Stimulated activated CD4-positive, alpha-beta T cell treated with anti-CD3 and anti-CD28 coated beads, Interleukin-1b, Interleukin-23, amount 100 ng/mL, for 24 hours (primary cell): ENCODE measurements at places on chromosomes 4 and X.

DNA sequence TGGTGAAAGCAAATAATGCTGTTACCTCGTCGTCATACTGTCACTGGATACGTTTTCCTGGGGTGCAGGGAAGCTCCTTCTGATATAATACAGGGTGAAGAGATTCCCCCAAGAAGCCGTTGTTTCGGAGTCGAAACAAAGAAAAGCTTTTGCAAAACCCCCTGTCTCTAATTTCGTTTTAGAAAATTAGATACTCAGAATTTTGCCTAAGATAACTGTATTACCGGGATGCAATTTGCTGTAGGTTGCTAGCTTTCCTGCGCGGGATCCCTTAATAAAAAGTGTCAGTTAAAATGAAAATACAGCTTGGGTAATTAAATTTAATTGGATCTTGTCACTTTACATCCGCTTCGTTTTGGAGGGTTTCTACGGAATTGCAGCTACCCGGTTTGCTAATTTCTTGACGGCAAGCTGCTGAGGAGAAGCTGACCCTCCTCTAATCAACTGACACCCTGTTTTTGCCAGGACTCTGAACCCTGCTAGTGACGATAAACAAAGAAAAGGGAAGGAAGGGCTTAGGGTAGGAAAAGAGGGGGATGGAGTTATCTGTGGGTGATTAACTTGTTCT, 174.6 kb downstream of the SHOX start:
- no peak for DNase-seq

- DNase-seq = no peak
Observed at GRCh38 chrX:82134378-82134777, 932.5 kb downstream of the SH3BGRL start.

DNA sequence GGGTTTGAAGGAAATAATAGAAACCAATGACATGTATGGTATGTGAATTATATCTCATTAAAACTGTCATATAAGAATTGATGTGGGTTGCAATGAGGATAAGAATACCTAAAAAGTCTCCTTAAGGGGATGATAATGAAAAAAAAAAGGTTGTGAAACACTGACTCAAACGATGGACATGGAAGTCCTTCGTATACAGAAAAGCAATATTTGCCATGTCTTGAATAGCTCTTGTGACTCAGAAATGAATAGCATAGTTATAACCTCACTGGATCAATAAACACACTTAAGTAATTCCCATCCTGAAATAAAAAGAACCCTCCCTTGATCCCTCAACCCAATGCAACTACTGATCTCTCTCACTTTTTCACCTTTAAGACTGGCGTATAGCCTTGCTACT, 89.7 kb downstream of the OPHN1 start:
- DNase-seq = no peak

DNA sequence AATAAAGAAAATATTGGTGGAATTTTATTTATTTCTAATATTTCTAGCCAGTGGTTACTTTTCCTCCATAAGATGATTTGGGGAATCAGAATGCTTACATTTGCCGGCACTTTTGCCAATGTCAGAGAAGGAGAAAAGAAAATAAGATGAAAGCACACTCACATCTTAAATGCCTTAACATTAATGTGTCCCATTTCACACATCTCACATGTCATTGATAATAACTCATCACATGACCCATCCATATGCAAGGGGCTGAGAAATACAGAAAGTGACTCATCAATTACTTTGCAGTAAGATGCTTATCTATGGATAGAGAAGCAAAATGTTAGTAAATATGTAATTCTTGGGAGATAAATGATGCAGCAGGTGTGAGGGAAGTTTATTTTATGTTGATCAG, 1531.0 kb downstream of the PCDH7 start:
- DNase-seq = no peak

- DNase-seq = no peak
Observed at GRCh38 chr4:132218406-132218805, 930.7 kb upstream of the PCDH10 start.
